ENCODE measurements at places on chromosomes 16 and 17.

- no peak for DNase-seq
These were observed 10.4 kb downstream of the MILR1 start for GRCh38 chr17:64459284-64459747.

DNA sequence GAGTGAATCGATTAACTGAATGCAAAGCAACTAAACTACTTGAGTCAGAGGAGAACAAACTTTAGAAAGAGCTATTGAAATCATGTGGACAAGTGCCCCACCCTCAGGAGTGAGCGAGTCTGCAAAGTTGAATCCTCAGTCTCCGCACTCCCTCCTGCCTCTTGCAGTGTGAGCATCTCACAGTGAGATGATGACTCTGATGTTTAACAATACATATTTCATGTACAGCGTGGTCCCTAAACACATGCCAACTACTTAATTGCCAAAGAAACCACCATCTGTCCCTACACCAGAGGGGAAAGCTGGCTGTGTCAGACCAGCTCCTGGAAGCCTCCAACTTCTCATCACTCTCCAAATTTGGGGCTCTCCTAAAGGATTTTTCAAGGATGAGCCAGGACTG is 31.2 kb downstream of the PIMREG start:
- DNase-seq, result no peak

DNA sequence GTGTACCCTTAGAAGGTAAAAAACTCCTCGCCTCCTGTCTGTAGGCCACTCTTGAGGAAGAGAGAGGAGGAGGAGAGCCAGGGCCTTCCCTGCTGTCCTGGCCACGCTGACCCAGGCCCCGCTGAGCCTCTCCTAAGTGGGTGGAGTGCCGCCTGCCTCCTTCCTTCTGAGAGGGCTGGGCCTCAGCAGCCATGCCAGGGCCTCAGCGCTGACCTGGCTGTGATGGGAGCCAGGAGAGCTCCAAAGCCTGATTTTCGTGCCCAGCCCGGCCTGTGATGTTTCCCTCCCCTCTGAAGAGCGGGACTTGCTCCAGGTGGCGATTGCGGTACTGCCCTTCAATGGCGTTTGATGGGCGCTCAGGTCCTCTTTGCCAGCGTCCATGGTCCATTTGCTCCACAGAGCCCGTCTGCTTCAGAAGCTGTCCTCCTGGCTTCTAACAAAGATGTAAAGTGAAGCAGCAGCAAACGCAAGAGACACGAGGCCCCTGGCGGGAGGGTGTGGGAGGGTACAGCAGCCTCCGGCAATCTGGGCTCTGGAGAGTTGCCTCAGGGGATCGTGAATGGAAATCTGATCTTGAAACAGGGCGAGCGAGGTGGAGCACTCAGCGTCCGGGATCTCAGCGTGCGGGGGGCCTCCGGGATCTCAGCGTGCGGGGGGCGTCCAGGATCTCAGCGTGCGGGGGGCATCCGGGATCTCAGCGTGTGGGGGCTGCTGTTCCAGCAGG is 93.5 kb downstream of the NPIPB11 start:
- no peak for DNase-seq

DNA sequence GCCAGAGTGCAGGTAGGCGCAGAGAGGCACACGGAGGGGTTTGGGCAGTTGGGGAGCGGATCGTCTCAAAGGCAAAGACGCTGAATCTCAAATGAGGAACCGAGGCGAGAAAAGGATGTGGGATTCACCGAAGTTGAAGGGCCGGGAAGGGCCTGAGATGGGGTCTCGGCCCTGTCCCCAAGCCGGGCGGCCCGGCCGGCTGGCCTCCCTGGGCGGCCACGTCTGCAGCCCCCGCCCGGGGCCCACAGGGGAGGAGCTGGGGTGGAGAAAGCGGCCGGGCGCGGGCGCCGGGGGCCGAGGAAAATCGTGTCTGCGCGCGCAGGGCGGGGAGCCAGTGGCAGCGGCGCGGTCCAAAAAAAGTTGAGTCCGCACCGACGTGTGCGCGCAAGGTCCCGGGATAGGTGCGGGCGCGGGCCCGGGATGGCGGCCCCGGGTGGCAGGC is 458 bp downstream of the SLC12A4 start:
- no peak for DNase-seq

GRCh38 chr17:52145476-52145875 is 13.0 kb downstream of the CA10 start:
- DNase-seq, result no peak

- DNase-seq, result no peak
These were observed 13.3 kb upstream of the PAFAH1B1 start for GRCh38 chr17:2580151-2580550.

- no peak for DNase-seq
These were observed 6.1 kb downstream of the ANKS4B start for GRCh38 chr16:21239646-21240045.

GRCh38 chr16:102060-102855 is 24.2 kb downstream of the MPG start:
- no peak for DNase-seq

DNA sequence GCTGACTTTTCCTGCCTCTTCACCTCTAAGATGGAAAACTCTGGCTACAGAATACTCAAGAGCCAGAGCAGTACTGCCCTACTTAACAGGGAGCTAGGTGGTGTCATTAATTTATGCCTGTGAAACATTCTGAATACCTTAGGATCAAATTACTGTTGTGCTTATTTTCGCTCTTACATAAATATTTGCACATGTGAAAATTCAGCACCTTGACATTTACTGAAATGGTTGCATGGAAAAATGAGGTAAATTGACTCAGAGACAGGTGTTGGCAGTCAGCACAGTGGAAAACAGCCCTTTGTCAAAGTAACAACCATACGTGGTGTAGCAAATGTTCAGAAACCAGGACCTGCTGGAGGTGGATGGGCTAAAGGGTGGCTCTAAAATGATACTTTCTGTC is 193.6 kb downstream of the CDH8 start:
- no peak for DNase-seq

GRCh38 chr16:85162478-85163277 is 50.4 kb upstream of the CIBAR2 start:
- no peak for DNase-seq

GRCh38 chr17:77205396-77206125 is 64.8 kb downstream of the SEC14L1 start:
- DNase-seq, result no peak

DNA sequence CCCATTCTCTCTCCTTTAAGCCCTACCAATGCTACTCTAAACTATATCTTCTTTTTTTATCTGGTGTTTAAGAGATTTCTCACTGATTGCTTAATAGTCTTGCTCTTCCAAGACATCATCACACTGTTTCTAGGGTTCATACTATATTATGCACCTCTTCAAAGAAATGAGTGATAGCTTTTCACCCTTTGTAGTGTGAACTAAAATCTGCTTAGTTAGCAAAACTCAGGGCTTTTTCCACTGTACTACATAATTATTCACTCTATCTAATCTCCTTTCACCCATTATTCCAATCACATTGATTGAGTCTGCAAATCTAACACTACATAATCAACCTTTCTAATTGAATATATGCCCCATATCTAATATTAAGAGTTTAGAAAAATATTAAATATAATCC is 456.0 kb upstream of the SOX9 start:
- no peak for DNase-seq

DNA sequence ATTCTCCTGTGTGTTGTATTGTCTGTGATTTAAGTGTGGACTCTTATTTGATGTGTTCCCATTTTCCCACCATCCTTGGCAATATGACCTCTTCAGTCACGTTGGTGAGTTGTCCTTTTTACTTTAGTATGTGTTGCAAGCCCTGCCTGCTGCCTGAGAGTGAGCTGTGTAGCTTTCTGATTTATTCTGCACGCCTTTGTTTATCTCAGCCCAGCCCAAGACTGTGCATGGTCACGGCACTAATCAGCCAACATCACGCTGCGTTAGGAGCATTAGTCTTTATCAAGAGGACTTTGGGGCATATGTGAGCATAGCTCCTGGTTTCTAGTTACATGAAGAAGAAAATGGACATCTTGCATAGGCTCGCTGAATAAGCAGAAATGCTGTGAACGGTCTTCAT is 6.0 kb downstream of the TOM1L1 start:
- DNase-seq, result no peak

- DNase-seq, result no peak
These were observed 6.6 kb downstream of the CD300LG start for GRCh38 chr17:43853546-43853945.

GRCh38 chr17:32483451-32484019 is 3.3 kb upstream of the CDK5R1 start:
- no peak for DNase-seq

- no peak for DNase-seq
These were observed 160.9 kb upstream of the CDH5 start for GRCh38 chr16:66205287-66206231.

GRCh38 chr17:17987187-17987896 is 14.7 kb downstream of the DRC3 start:
- DNase-seq, result no peak

GRCh38 chr16:79612207-79612606 is 11.7 kb upstream of the MAF start:
- no peak for DNase-seq

DNA sequence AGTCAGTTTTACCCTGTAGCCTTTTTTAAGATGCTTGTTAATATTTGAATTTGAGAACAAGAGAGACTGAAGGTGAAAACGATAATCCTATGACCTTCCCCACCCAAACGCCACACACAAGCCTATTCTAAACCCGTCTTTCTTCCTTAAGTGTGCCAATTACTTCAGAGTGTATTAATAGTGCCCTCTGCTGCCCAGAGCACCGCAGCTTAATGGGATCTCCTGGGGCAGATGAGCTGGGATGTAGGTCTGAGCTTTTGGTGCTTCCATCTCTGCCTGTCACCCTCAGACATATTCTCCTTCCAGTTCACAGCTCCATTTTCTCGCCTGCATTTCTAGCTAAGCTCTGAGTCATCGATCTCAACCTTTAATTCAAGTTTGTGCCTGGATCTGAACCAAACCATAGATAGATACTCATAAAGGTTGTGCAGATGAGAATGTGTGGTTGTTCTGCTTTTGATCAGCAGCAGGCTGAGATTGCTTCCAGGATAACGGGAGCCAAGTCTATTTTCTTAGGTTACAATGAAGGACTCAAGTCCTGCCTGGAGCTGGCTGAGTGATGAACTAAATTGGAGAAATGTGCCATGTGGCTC is 46.4 kb upstream of the CDH13 start:
- DNase-seq, result no peak

GRCh38 chr17:40364121-40364861 is at the start of gene GJD3:
Gene GJD3, minus strand, starts transcription at chr17:40364737. Its CDS starts 922 bp downstream, at chr17:40363815.
- no peak for DNase-seq

- DNase-seq, result no peak
These were observed 289.4 kb downstream of the ABCC12 start for GRCh38 chr16:47866423-47866822.

DNA sequence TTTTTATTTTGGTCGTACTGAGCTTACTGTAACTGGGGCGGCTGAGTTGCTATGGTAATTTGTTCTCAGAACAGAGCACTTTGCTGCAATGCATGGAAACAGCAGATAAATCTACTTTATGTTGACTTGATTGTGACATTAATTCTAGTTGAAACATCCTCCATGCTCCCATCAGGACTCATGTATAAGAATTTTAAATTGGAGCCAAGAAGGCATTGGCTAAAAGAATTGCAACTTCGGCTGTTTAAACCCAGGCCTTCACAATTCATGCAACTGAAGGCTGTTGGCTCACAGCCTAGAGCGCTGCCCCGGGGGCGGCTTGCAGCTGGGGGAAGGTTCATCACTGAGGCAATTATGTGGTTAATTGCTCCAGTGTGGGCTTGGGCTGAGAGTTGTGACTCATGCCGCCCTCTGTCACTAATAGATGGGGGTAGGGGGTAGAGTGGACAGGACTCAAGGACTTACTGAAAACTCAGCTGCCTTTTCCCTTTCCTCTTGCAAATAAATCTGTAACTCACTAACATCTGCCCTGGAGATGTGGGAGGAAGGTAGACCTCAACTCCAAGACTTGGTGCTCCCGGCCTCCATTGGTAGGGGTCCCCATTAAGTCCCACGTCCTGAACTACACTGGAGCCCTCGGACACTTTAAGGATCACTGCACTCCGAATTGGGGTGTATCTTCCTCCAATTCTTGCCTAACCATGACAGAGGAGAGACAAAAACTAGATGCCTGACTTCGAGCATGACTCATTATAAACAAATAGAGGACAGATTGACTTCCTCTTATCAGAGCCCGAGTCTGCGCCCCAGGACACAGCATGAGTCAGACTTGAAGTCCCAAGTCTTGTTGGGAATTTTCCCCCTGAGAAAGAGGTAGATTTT is 37.5 kb downstream of the ERCC4 start:
- no peak for DNase-seq

- no peak for DNase-seq
These were observed 22.2 kb upstream of the CDH8 start for GRCh38 chr16:62058412-62058811.

GRCh38 chr16:10376229-10376628 is 9.6 kb upstream of the ATF7IP2 start:
- DNase-seq, result no peak

- no peak for DNase-seq
These were observed 4.0 kb downstream of the CRYBA1 start for GRCh38 chr17:29250666-29251065.

GRCh38 chr17:352421-353212 is at the start of gene RPH3AL:
Gene RPH3AL, minus strand, starts transcription at chr17:352807. Its CDS starts 25,264 bp downstream, at chr17:327543.
- DNase-seq, result no peak

GRCh38 chr17:83149029-83149725 is 69.8 kb downstream of the METRNL start:
- DNase-seq, result no peak

GRCh38 chr17:68849673-68850610 is 105.2 kb downstream of the ABCA8 start:
- no peak for DNase-seq

DNA sequence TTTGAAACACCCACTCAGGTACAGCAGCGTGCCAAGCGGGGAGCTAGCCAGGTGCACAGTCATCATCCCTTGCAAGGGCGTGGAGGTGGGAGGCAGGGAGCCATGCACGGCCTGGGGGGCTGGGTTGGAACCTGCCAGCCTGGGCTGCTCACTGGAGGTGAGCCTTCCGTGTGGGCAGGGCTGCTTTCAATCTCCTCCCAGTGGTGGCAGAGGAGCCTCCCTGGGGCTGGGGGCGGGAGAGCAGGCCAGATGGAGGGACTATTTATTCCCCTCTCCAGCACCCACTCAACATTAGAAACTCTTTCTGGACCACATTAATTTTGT is 90.3 kb downstream of the KATNIP start:
- no peak for DNase-seq

DNA sequence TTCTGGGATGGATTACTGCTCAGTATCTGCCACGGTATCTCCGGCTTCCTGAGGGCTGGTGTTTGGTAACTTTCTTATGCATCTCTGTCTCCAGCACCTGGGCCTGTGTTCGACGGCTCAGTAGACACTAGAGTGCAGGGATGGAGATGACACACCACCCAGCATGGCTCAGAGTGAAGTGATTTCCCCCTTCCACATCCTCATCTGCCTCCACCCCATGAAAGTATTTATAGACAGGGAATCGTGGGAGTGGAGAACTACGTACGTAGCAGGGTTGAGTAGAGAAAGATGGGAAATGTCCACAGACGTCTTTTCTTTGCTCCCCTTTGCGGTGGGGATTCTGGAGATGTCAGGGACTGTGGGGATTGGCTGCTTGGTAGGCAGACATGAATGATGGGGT is 11.8 kb upstream of the SLC25A19 start:
- no peak for DNase-seq

DNA sequence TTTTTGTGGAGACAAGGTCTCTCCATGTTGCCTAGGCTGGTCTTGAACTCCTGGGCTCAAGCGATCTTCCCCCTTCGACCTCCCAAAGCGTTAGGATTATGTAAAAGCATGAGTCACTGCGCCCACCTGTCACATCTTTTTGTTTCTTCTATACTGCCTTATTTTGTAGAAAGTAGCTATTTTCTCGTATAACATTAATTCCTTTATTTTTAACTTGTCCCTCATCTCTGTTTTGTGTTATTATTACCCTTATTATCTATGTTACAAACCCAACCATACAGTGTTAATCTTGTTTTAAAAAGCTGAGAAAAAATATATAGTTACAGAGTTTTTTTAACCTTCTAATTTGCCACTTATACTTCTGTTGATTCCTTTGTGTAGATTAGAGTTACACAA is 1.4 kb upstream of the TXNDC11 start:
- no peak for DNase-seq
